ENCODE measurements at places on chromosomes 3 and 15.

GRCh38 chr3:174710612-174711011 is 148.5 kb upstream of the NAALADL2 start:
- no peak for DNase-seq

GRCh38 chr15:40941068-40941527 is 12.0 kb downstream of the DLL4 start:
- DNase-seq = no peak

GRCh38 chr15:38521316-38521715 is 43.3 kb downstream of the RASGRP1 start:
- no peak for DNase-seq

DNA sequence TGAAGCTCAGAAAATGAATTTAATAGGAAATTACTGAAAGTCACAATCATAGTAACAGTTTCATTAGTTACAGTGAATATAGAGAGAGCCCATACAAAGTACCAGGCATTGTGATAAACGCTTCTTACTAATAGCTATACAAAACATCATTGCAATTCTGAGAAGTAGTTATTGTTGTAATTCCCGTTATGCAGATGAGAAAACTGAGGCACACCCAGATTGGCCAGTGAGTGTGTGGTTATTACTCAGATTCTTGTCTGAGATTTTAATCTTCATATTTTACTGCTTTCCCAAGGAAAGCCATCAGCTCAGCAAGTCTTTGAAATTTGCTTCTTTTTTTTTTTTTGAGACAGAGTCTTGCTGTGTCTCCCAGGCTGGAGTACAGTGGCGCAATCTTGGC is 14.3 kb downstream of the FLNB start:
- no peak for DNase-seq

DNA sequence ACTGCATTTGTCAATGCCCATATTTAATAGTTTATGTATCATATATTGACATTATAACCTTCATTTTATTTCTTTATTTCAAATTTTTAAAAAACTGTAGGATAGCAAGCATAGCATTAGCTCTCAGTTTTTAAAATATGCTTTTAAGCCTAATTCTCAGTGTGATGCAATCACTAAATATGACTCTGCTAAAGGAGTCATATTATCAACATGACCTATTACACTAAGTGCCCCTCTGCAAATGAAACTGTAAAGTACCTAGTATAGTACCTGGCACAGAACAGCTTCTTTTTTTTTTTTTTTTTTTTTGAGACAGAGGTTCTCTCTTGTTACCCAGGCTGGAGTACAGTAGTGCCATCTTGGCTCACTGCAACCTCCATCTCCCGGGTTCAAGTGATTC is 179.4 kb upstream of the CGNL1 start:
- DNase-seq = no peak

GRCh38 chr3:32719335-32719734 is 34.3 kb downstream of the CNOT10 start:
- no peak for DNase-seq

- DNase-seq = no peak
Observed at GRCh38 chr15:75235760-75236729, 22.1 kb upstream of the GOLGA6C start.

- DNase-seq = no peak
Observed at GRCh38 chr15:78353093-78353492, 12.9 kb downstream of the CRABP1 start.

DNA sequence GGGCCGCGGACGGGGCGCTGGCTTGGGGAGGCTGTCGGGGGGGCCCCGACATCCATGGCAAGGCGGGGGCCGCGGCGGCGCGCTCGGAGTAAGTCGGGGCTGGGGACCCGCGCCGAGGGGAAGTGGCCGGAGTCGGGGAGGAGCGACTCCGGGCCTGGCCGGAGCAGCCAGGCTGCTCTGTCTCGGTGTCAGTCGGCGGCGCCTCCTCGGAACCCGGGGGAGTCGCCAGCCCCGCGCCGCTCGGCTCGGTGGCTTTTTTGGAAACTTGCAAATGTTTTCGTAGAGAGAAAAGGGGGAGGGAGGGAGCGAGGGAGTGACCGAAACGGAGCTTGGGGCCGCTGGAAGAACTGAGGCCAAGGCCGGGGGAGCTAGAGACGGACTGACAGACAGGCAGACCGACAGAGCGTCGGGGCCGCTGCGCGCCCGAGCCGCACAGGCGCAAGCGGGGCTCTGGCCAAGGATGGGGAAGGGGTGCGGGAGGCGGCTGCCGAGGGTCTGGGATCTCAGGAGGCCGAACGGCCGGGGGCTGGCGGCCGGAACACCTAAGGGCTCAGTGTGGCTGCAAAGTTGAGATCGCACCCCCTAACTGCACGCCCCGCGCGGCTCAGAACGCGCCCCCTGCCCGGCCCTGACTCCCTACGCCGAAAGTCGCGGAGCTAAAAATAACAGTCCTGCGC is 5.0 kb downstream of the PTH1R start:
- DNase-seq = peak; percentile 50

All from B cell (primary cell).